ENCODE measurements at places on chromosomes 3 and 15.

DNA sequence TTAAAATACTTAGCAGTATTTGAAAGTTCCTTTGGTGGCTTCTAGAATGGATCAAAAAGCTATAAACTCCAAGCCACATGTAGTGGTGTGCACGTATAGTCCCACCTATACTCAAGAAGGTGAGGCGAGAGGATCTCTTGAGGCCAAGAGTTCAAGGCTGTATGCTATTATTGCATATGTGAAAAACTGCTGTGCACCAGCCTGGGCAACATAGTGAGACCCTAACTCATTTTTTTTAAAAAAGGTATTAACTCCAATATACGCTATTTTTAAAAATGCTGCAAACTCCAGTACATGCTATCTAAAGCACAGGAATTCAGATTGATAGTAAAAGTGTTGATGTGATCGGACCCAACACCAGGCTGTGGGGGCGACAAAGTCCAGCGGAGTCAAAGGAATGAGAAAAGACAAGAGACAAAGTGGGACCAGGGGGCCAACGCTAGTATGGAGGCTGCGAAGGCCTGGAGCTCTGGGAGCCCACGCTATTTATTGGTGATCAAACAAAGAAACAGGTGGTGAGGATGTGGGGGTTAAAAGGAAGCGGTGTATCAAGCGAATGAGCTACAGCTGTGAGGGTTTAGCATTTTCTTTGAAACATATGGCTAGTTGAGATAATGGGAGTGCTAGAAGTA lies 66.6 kb downstream of the ARIH1 start:
- no peak for DNase-seq

GRCh38 chr3:52722491-52722890 lies 16.6 kb downstream of the SPCS1 start:
- DNase-seq: no peak

DNA sequence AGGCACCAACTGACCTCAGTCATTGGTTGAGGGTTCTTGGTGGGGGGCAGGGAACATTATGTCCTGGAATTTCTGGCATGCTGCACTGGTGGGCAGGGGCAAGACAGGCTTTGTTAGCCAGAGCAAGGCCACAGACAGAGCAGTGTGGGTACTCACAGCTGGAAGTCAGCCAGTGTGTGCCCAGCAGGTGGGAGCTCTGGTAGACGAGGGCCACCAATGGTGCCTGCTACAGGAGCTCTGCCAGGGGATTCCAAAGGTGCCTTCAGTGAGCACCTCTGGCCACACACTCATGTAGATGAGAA lies 31.3 kb downstream of the CYP8B1 start:
- DNase-seq: no peak

- no peak for DNase-seq
Observed at GRCh38 chr15:27042230-27042629, 71.2 kb downstream of the GABRG3 start.

DNA sequence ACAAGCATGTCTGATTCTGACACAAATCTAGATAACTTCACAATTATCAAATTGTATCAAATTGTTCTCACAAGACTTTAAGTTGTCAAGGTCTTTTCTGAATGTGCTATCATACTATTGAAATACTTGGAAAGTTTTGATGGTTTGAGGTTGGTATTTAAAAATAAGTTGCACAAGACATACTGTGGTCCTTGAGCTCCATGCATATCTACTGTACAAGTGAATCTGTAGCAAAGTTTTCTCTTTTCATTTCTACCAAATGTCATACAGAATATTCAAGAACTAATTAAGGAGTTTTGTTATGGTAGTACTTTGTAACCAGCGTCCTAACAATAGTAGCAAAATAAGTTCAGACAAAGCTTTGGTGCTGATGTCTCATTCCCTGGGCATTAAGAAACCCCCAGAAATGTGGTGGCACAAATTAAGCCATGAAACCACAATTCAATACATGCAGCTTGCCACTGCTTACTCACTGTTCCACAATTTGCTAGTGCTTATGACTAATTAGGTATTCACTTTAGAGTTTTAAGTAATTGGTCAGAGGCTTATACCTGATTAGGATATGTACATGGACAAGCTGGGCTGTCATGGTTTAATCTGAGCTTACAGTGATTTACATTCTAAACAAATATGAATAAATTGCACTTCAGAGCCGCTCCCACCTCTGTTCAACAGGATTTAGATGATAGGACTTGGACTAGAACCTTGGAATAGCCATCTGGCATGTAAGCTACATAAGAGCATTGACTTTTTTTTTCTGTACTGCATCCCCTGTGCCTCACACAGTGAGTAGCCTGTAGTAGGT lies 8.8 kb downstream of the TBC1D23 start:
- DNase-seq: no peak

GRCh38 chr3:112032098-112032731 lies 2.3 kb upstream of the TMPRSS7 start:
- DNase-seq: no peak

GRCh38 chr3:52090131-52090932 lies 34.0 kb upstream of the DUSP7 start:
- DNase-seq: no peak

DNA sequence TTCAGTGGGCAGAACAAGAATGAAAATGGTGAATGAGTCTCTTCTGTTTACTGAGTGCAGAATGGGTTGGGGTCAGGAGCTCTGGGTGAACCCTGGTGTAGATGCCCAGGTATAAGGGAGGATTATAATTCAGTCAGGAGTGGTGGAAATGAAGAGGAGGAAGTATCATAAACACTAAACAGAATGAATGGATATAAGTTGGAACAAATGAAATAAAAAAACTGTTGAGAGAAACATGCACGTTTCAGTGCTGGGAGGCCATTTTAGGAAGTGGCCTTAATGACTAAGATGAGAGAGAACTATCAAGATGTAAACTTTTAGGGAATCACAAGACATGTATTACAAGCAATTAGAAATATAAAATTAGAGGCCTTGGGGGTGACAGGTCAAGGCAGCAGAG lies 32.8 kb upstream of the LEKR1 start:
- no peak for DNase-seq

- DNase-seq: no peak
Observed at GRCh38 chr3:127475391-127475790, 115.1 kb downstream of the TPRA1 start.

DNA sequence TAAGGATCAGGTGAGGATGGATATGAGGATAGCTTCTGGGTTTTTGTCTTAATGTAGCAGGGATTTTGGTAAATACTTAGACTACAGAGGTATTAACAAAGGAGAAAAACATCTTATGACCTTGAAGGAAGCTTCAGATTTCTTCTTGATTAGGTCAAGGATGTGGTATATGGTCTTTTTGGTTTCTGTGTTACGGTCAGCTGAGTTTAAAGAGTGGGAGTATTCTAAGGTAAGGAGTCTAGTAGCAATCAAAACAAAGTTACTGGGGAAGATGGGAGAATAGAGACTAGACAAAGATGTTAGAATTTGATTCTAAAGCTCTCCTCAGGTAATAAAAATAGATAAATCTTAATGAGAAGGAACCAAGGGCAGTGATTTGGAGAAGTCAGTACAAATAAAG lies 6.2 kb downstream of the HMG20A start:
- no peak for DNase-seq

DNA sequence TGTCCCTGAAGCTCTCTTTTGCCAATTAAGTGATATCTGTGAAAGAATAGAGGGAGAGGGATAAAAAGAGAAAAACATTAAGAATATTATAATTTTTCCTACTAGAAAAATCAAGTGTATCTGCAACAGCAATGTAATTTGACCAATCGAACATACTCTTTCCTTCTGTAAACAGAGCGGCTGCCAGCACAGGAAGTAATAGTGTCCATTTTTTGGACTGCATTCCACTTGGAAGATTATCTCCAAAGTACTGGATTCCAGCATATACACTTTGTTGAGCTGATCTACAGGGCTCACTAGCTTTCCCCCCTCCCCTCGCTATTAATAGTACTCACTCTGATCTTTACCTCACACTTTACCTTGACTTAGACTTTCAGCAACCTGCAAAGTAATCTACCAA lies 90.4 kb downstream of the SUCLG2 start:
- DNase-seq: no peak
